ENCODE measurements at places on chromosomes 4 and X.

- peak; percentile 56 for DNase-seq
Observed at GRCh38 chrX:68648960-68649359, 1.5 kb downstream of the STARD8 start.

- peak; percentile 31 for DNase-seq
Observed at GRCh38 chr4:56821381-56822243, at the start of gene SPINK2. SPINK2 (minus strand) TSS chr4:56821701; CDS start chr4:56821662, 39 bp downstream.

DNA sequence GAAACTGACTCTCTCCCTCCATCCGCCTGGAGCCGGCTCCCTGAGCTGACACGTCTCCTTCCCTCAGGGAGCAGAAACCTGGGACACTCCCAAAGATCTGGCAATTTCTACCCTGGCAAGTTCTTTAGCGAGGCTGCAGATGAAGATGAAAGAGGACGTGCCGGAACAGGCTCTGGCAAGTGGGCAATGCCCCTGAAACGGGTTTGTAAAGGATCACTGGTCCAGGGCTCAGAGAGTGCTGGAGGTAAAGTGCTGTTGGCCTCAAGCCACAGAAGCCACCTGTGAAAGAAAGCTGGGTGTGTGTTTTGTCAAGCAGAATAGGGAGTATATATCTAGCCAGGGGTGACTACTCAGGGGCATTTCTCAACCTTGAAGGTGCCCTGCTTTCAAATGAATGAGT lies 131.4 kb upstream of the ATP6AP2 start:
- DNase-seq, result no peak

GRCh38 chr4:106985830-106986229 lies 50.3 kb downstream of the DKK2 start:
- DNase-seq, result peak; percentile 4

GRCh38 chrX:122817321-122817955 lies 366.6 kb upstream of the GRIA3 start:
- DNase-seq, result no peak

DNA sequence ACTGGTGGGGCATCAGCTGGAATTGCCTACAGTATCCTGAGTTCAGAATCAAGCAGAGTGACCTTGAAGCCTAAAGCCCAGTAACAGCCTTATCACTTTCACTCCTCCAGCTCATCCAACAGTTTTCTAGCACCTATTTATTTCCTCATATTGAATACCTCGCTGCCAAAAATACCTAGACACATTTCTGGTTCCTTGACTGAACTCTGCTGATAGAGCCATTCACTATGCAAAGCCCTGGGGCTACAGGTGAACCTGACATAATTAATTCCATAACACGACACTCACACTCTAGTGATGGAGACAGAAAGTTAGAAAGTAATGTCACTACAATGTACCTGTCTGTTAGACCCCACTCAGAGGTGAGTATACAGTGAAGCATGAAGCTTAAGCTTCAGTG lies 149.0 kb upstream of the STX18 start:
- DNase-seq, result no peak

DNA sequence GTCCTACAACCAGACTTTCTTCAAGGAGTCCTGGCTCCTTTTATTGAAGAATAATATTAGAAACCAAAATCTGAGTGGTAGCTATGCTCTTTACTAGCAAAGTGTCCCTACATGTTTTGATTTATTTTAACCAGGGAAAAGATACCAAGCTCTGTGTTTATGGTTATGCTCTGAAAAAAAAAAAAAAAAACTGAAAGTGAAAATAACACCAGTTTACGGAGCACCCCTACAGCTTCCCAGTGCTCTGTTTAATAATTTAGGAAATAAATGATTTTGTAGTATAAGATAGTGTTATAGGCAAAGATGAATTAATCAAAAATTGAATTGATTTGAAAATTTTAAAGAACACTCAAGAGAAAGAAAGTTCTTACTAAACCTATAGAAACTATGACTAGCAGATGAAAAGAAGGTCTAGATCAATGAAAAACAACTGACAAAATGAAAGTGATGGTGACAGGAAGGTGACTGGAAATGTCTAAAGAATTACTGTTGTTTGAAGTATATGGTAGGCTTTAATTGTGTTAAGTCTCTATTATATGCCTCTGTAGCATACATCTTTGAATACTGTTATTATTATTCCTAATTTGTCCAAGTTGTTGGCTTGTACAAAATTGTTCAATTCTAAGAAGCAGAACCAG lies 1698.4 kb upstream of the PCDH10 start:
- DNase-seq, result no peak

DNA sequence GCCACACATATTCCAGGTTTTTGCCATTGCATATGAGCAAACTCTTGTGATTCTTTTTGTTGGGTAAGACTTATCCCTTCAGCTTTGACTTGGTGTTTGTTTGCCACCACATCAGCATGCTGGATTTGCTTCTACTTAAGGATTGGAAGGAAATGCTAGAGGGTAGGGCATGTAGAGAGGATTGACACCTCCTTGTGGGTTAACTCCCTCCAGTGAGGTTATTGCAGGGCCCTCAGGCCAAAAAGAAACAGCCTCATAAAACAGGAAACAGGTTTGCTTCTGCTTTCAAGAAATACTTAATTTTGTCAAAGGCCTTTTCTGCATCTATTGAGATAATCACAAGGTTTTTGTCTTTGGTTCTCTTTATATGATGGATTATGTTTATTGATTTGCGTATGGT lies 15.2 kb upstream of the INPP4B start:
- no peak for DNase-seq

DNA sequence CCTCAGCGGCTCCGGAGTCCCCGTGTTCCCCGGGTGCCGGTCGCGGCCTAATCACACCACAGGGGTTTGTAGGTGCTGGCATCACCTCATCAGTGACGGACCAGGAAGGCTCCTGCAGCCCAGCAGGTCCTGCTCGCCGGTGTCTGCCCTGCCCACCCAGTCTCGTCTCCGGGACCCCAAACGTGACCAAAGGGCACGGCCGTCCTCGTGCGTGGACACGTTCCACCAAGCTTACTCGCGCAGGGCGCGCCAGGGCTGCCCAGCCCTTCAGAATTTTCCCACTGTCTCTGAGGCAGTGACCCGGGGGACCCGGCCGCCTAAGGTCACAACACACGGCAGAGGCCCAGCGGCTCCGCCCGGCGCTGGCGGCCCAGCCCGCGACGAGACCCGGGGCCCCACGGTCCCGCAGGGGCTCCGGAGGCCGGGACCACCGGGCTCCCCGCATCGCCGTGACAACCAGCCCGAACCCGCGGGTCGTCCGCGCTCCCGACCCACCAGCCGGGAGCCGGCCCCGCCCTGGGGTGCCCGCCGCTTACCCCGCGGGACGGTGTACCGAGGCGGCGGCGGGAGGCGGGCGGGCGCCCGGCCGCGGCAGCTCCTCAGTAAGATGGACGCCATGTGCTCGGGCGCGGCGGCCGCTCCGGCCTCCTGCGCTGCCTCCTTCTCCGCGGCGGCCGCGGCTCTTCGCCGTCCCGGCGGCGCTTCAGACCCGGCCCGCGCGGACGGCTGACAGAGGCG lies 454 bp downstream of the LETM1 start:
- DNase-seq, result no peak

GRCh38 chr4:84151574-84151973 lies 347.5 kb downstream of the NKX6-1 start:
- no peak for DNase-seq

DNA sequence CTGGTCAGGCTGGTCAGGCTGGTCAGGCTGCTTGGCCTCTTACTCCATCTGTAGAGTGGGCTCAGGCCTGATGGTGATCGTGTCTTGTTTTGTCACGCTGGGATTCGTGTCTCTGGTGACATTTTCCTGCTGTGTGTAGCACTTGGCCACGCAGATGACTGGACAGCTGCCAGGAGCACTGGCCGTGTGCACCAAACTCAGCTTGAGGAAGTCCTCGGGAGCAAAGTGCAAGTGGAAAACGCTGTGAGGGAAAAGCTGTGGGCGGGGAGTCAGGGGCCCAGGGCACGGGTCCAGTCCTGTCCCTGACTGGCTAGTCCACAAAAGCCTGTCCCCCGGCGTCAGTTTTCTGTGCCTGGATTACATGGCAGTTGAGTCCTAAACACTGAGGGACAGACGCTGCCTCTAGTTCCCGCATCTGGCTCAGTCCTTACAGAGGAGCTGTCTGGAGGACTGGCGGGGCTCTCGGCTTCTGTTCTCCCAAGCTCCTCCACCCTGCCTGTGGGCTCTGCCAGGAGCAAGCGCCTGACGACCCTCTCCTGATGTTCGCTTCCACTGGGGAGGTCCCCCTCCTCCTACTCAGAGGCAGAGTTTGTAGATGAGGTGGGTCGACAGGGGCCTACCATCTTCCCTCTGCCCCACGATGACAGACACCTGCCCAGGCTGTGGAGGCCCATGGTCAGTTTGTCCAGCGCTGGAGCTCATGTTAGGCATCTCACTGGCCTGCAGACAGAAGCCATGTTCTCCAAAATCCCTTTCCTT lies 35.9 kb upstream of the GRPEL1 start:
- no peak for DNase-seq

DNA sequence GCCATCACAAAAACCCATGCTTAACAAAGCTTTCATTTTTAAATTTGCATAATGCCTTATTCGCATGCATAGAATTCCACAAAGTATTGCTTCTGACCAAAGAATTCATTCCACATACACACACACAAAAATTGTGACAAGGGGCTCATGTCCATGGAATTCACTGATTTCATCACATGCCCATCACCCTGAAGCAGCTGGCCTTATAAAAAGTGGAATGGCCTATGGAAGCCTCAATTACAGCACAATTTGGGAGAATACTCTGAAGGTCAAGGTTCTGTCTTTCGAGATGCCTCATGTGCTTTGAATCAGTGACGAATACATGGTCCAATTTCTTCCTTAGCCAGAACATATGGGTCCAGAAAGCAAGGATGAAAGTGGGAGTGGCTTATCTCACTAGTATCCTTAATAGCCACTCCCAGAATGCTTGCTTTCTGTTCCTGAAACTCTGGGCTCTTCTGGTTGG lies 165.7 kb downstream of the KDR start:
- DNase-seq, result peak; percentile 95

- DNase-seq, result no peak
Observed at GRCh38 chr4:78618436-78618835, 66.9 kb downstream of the ANXA3 start.

DNA sequence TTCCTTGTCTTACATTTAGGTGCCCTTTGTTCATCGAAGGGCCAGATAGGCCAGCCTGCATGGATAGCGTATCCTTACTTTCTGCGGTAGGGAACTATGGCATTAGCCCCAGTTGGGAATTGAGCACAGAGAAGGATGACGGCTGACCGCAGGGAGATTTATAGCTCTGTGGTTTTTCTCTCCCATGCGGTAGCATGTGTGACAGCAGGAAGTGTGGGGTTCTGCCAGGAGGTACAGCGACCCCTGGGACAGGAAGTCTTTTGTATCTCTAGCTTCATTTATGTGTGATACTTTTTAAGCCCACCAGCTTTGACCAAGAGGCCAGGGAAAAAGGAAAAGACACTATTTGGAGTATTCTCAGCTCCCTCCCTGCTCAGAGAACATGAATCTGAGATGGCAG lies 33.1 kb downstream of the GAB3 start:
- DNase-seq, result peak; percentile 26

DNA sequence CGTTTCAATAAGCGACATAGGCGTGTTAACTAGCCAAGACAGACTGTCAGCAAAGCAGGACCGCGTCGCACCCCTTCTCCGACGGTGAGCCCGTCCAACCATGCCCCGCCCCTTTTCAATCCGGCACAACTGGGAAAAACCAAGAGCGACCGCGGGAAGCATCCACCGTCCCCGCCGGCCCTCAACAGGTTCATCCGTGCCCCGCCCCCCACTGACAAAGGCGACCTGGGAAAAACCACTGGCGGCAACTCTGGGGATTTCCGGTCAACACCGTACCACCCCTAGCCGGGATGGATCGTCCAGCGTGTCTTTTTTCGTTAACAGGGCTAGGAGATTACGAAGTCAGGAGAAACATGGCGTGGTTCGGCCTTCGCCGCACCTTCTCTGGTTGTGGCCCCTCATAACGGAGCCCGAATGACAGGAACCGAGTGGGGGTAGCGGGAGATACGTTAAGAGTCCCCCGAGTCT lies 377 bp downstream of the TIMM17B start:
- DNase-seq, result peak; percentile 73

DNA sequence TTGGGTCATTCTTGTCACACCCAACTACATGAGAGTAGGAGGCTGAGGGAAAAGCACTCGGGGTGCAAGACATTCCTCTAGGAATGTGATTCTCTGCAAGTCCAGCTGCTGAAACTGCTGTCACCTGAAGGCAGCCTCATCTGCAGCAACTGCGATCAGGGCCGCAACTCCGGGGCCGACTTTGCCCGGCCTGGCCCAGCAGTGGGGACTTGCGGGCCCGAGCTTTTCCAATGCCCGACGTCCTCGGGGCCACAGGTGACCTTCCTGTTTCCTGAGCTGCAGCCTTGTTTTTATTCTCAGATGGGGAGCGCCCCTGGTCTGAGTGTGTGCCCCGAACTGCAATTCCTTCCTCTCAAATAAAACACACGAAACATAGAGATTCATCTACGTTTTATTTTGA lies 104.7 kb upstream of the NKX1-1 start:
- DNase-seq, result no peak

DNA sequence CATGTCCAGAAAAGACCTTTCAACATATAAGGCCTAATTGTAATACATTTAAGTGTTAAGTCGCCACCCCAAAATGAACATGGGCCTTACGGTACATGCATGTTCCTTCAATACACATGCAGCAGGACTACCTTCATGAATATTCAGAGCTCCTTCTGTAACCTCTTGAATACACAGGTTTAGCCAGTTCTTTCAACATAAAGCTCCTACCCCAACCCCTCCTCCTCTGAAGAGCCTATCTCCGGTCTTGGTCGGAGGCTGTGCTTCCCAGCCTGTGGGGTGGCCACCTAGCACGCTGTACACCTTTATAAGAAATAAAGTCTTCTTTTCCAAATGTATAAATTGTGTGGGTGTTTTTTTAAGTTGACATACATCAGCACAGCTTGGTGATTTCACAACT lies 28.3 kb downstream of the NPY5R start:
- no peak for DNase-seq

GRCh38 chrX:69317721-69318120 lies 152.5 kb upstream of the PJA1 start:
- no peak for DNase-seq

DNA sequence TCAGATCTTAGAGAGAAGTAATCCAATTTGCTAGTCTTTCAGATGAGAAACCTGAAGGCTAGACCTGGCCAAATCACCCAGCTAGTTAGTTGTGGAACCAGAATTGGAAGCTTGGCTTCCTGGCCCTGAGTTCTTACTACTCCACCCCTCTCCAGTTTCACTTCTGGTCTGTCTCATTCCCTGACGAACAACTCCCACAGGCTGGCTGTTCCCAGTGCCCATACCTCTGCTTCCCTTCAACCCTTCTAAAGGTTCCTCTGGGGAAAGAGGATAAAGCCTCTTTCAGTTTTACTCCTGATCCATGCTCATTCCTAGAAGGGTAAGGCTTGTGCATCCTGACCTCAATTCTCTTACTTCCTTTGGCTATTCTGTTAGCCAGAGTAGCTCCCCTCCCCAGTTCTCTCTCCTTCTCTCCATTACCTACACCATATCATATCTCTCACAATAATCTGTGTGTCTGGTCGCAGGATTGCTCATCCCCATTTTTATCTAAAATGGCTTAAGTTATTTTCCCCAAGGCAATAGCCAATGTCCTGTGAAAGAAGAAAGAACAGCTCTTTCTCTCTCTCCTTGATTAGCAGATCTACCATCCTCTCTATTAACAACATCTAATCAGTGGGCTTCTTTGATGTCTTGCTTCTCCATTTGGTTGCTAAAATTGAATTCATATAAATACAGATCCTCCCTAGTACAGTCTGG lies 155.0 kb upstream of the MAOA start:
- DNase-seq, result no peak

GRCh38 chr4:157045507-157046127 lies 30.3 kb upstream of the GLRB start:
- DNase-seq, result peak; percentile 74

Data from EL (cell line).